ENCODE measurements at places on chromosomes 4 and X. TPM values are rescaled to one million over a fixed set of nuclear protein-coding genes. Genes with fewer than 3 reads are reported as not detected.

Gene HERC5
- total RNA-seq, result 21.1 TPM

Gene SPANXN4
- total RNA-seq, result not detected

Gene CTAG1A
- total RNA-seq, result not detected

Gene NDST3
- total RNA-seq, result not detected

Gene PRKG2
- total RNA-seq, result 0.05 TPM

Gene RAI2
- total RNA-seq, result 0.65 TPM

Gene KLF8
- total RNA-seq, result 4.9 TPM

Gene TCEAL6
- total RNA-seq, result not detected

Gene TMPRSS11A
- not detected for total RNA-seq

Gene MAGIX
- total RNA-seq, result 0.49 TPM

Gene NKX6-1
- total RNA-seq, result not detected

Gene PARM1
- total RNA-seq, result 0.05 TPM

Gene DUX4
- total RNA-seq, result not detected

Gene ATP1B4
- not detected for total RNA-seq

Gene ABCB7
- total RNA-seq, result 54.5 TPM

Gene ARHGEF38
- total RNA-seq, result not detected

Gene ENPEP
- total RNA-seq, result not detected

Gene KLHL2
- total RNA-seq, result 20.9 TPM

Gene SHOX
- not detected for total RNA-seq

Gene SHISA3
- 0.11 TPM for total RNA-seq

Gene MAPK10
- not detected for total RNA-seq

Gene OGT
- 339 TPM for total RNA-seq

Gene ADGRG4
- total RNA-seq, result not detected

Gene ANAPC4
- total RNA-seq, result 19.2 TPM

Gene ODAPH
- total RNA-seq, result not detected

Gene SLC25A43
- 3.6 TPM for total RNA-seq

Gene CXCL9
- 0.23 TPM for total RNA-seq

Gene GLOD5
- total RNA-seq, result not detected

Gene GC
- not detected for total RNA-seq

Gene GLRB
- not detected for total RNA-seq

Gene ELOVL6
- 10.2 TPM for total RNA-seq

Gene HCCS
- total RNA-seq, result 24.4 TPM

Gene RFC1
- total RNA-seq, result 216 TPM

Gene PAGE4
- total RNA-seq, result not detected

Gene CASK
- total RNA-seq, result 15.0 TPM

Gene DEFB131A
- not detected for total RNA-seq

Gene TMEM47
- not detected for total RNA-seq

Gene CFAP47
- total RNA-seq, result not detected

Gene C4orf36
- total RNA-seq, result not detected

Gene KCTD8
- total RNA-seq, result not detected

Gene NDNF
- total RNA-seq, result 0.16 TPM

Gene TMSB15C
- 3.3 TPM for total RNA-seq

Gene VAMP7
- 34.9 TPM for total RNA-seq

Gene SLC25A6
- total RNA-seq, result 456 TPM

Gene MAGEC3
- total RNA-seq, result not detected

Gene GATA1
- not detected for total RNA-seq

Gene AREG
- 0.91 TPM for total RNA-seq

Gene PAGE2
- total RNA-seq, result not detected

Gene SLC38A5
- 98.1 TPM for total RNA-seq

Gene FGF5
- not detected for total RNA-seq

Gene RBBP7
- 238 TPM for total RNA-seq

Gene C4orf51
- total RNA-seq, result not detected

Gene IL2RG
- 278 TPM for total RNA-seq

Gene SLC9B1
- 3.7 TPM for total RNA-seq

Gene LPAR4
- not detected for total RNA-seq

Gene CYLC1
- total RNA-seq, result not detected
